ENCODE measurements at places on chromosomes 3 and 15.

GRCh38 chr3:74614107-74614967 is at the start of gene CNTN3:
TSS of gene CNTN3 (minus strand) at chr3:74614659. CDS start at chr3:74521112, 93,547 bp downstream.
- peak; percentile 45 for DNase-seq

GRCh38 chr15:62211348-62211747 is 46.3 kb upstream of the C2CD4B start:
- no peak for DNase-seq

- no peak for DNase-seq
These were observed 21.7 kb upstream of the TBC1D21 start for GRCh38 chr15:73851689-73852088.

DNA sequence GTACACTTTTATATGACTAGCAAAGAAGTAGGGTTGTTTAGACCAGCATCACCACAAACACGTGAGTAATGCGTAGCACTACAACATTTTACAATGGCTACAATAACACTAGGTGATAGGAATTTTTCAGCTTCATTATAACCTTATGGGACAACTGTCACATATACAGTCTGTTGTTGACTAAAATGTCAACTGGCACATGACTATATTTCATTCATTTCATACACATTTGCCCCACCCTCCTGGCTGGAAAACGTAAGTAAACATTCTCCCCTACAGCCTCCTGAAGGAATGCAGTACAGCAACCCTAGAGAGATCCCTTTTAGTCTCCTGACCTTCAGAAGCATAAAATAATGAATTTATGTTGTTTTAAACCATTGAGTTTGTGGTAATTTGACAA is 16.2 kb downstream of the RIOX2 start:
- DNase-seq, result no peak

- DNase-seq, result no peak
These were observed 92.0 kb downstream of the PLXNA1 start for GRCh38 chr3:127074900-127075360.

DNA sequence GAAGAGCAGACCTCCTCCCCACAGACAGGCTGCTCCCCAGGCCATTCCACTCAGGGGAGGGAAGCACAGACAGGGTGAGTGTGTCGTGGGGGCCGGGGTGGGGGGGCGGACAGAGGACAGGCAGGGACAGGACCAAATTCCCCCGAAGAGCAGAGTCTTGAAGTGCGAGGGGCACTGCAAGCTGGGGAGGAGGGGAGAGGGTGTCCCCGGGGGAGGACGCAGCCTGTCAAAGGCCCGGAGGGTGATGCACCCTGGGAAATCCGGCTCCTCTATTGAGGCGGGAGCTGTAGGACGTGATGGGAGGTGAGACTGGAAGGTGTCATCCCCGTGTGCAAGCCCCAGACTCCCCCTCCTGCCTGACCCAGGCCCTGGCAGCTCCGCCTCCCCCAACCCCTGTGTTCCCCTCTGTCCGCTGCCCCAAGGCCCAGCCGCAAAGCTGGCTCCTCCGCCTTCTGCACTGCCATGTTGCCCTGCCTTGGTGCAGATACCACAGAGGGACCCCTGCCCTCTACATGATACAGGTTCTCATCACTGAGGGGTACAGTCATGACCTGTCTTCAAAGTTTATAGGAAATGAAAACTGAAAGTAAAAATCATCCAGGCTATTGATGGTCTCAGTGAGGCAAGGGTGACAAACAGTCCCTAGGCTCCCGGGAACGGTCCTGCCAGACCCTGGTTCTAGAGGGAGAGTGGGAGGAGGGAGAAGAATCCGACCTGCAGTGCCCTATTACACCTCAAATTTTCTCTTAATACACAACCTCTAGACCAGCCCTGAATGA is 76.3 kb upstream of the IQSEC1 start:
- no peak for DNase-seq

DNA sequence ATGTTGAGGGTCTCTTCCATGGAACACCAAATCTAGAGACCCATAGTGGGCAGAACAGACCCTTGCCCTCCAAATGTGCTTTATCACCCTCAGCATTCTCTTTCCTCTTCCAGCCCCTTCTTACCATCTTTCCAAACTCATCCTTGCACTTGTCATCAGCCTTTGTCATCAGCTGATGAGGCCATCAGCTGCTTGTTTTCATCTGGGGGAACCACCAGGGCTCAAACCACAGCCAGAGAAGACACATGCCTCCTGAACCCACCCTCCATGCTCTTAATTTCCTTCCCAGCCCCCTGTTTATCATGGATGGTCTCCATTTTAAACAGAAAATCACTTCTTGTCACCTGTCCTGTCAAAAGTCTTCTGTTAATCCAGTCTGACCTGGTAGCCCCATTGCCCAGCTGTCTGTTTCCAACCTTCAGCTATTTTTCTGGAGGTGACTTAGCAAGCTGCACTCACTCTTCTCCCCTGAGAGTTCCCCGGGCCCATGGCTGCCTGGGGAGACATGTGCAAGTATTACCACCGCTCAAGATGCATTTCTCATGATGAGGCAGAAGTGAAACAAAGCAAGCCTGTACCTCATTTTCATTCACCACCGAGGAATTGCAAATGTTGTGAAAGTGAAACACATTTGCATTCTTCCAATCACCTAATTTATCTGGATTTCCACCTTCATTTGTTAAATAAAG is 14.7 kb upstream of the SYNM start:
- no peak for DNase-seq

Data from NCI-H2081 (cell line).